ENCODE measurements at places on chromosomes 3 and 15.

- no peak for DNase-seq
Observed at GRCh38 chr15:80100247-80100646, 40.8 kb downstream of the ZFAND6 start.

DNA sequence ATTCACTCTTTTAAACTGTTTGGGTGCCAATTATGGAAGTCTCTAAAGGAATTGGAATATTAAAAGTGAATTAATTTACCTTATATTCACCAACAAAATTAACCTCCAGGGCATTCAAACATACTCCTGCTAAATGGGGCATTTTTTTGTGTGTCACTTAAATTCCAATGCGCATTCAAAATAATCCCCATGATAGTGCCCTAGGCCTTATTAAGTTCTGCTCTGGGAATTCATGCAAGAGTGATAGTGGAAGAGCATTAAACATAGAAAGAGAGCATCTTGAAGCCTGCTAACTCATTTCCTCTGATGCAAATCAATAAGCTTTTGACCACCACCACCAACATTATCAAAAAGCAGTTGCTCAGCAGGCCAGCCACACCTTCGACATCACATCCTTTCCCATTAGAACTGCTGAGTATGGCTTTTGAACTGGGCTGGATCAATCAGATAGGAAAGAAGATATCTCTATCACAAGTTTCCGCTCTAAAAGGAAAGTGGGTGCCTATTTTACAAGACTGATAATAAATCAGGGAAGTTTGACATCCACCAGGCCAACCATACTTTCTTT is 156.7 kb downstream of the TMCO5A start:
- no peak for DNase-seq

DNA sequence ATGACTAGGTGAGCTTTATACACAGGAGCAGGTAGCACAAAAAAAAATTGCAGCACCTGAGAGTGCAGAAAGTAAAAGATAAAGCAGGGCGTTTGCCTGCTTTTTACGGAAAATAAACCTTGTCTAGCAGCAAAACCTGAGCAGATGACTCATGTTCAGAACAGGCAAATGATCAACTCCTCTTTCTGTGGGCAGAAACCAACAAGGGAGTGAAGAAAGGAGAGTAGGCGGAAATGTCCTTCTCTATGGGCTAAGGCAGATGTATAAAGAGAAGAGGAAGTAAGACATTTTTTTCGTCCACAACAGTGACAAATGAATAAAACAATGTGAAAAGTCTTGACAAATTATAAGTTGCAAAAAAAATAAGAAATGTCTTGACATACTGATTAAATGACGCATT is 24.5 kb upstream of the GMNC start:
- DNase-seq = no peak

DNA sequence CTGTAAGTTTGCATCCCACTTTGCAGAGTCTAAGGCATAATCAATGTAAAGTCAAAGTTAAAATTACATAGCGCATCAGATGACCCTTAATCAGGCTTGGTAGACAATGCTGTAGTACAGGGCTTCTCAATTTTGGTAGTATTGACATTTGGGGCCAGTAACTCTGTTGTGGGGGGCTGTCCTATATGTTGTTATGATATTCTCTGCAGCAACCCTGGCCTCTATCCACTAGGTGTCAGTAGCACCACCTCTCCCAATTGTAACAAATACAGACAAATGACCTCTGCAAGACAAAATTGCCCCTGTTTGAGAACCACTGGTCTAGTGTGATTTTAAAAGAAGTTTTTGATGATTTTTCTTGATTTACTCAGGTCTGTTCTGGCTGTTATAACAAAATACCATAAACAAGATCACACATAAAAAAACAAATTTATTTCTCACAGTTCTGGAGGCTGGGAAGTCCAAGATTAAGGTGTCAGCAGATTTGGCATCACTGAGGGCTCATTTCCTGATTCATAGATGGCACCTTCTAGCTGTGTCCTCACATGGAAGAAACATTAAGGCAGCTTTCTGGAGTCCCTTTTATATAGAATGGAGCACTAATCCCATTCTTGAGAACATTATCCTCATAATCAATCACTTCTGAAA is 37.6 kb upstream of the SLC9A9 start:
- no peak for DNase-seq

DNA sequence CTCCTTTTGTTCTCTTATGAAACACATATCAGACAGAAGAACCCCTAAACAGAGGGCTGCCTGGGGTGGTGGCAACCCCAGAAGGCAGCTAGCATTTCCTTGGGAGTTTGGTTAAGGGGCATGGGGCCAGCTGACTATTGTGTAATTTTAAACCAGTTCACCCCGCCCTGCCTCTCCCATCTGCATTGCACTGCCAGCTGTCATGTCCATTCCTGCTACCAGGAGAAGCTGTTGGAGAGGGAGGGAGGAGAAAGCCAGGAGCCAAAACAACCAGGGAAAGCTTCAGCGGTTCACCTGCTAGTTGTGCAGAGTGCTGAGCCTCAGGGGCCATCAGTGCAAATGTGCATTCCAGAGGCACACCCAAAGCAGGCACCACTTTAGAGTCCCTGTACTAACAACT is 47.6 kb upstream of the ATP1B3 start:
- DNase-seq = no peak

- DNase-seq = no peak
Observed at GRCh38 chr15:74396445-74397238, 29.2 kb upstream of the CYP11A1 start.

DNA sequence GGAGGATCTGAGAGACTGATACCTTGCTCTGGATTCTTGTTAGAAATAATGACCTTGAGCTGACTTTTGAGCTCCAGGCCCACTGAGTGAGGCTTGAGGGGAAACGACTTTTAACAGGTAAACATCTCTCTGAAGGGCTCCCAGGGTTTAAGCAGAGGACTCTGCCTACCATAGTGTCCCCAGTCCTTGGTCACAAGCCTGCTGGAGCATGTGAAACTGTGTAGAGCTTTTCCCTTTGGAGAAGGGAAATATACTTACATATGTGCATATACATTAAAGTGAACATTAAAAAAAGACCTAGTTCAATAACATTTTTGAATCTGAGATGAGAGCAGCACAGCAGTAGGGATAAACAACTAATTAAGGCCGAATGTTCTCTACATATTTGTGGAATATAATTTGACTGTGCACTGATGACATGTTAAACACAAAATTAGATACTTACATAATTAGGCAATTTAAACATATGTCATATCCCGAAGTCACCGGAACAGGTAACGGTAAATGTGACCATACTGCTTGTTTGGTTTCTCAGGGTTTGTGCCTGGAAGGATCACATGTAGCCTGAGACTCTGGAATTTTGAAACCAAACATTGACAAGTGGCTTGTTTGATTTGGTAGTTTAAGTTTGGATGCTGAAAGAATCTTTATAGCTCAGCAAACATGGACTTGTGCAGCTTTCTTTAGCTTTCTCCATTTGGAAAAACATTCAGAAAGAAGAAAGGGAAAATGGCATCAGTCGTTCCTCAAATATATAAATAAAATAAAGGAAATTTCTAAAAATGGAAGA is 266.1 kb upstream of the C2CD4B start:
- DNase-seq = no peak

DNA sequence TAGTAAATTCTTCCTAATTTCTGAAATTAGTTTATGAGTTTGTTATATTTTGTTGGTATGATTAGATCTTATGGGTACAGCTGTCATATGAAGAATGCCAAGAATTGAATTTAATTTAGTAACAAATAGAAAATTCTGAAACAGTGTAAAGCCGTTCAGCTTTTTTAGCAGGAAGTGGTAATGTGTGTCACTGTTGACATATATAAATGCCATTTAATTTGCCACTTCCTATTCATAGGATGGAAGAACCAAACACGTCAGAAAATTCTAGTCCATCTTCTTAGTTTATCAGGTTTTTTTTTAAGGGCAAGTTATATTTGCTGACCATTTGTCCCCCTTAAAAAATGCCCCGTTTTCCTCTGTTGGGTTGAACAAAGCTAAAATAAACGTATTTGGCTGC is 43.0 kb downstream of the RAB8B start:
- DNase-seq = no peak

All from stimulated activated CD8-positive, alpha-beta memory T cell treated with anti-CD3 and anti-CD28 coated beads, Interleukin-7, amount 100 ng/mL, for 1 hour (primary cell).